T-helper 2 cell treated with Interferon-gamma antibody and Interleukin-4, amounts not matched to agents 5 μg/mL and 100 μg/mL, for 36 hours (primary cell): ENCODE measurements at places on chromosomes 12 and 14.

GRCh38 chr14:98638366-98638765 is 633.6 kb downstream of the BCL11B start:
- DNase-seq: no peak

DNA sequence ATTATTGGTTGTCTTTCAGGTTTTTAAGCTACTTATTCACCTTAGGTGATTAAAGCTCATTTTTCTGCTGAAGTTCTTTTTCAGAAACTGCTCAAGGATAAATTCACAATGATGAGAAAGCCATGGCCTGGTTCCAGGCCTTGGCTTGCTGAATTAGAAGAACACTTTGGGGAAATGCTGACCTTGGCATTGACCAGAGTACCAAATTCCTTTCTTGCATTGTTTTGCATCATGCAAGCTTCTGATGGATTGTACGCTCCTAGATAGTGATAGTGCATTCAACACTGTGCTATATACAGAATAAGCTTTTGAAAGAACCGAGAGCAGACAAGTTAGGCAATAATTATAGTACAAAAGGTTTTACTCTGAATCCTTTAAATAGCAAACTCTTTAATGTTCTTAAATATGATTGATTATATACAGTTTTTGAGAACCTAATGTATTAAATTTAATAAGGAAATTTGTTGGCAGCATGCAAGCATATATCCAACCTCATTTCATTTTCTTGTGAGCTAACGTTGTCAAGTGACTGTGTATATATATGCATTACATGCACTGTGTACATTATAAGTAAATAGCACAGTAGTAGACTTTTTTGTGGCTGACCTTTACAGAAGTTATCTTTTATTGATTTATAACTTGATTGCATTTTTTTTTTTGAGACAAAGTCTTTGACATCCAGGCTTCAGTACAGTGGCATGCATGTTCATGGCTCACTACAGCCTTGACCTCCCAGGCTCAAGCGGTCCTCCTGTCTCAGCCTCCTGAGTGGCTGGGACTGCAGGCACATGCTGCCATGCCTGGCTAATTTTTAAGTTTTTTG is 99.2 kb downstream of the DIP2B start:
- no peak for DNase-seq

DNA sequence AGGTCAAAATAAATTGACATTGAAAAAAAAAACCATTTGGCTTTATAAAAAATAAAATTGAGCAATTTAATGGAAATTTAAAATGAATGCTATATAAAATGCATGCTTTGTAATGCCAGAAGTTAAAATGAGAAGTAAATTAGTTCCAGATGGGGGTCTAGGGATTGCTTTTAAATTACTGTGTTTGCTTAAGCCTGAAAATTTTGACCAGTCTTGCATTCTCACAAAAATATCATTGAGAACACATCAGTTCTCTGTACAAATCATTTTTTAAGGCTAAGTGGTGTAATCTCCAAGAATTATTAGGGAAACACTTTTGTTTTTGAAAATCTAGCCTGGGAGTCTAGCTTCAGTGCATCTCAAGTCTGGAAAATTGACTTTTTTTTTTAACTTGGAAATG is 90.7 kb downstream of the RERG start:
- no peak for DNase-seq

DNA sequence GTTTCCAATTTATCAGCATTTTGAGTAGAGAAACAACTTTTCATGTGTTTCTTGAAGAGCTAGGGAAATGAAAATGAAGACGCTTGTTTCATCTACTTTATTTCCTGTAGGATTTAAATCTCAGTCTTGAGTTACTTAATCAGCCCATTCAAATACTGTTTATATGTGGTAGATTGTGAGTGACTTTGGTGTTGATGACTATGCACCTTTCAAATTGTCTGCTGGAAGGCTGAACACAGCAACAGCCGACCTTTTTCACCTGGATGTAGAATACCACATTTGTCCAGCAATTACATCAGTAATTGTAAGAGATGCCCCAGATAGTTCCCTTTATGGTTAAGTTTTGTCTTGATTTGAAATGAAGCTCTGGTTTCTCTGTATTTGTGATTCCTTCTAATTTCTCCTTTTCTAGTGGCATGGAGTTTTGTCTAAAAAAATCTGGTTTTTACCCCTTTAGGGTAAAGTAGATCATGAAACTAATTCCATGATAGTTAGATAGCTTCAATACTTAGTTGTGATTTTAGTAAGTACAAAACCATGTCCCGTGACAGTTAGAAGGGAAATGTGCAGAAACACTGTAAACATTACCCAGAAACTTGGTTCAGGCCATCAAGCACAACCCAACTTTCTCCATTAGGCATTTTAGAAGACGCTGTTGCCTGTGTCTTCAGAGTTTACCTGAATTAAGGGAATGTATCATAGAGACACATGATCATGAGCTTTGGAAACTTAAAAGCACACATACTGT is 165.0 kb downstream of the SRGAP1 start:
- no peak for DNase-seq

DNA sequence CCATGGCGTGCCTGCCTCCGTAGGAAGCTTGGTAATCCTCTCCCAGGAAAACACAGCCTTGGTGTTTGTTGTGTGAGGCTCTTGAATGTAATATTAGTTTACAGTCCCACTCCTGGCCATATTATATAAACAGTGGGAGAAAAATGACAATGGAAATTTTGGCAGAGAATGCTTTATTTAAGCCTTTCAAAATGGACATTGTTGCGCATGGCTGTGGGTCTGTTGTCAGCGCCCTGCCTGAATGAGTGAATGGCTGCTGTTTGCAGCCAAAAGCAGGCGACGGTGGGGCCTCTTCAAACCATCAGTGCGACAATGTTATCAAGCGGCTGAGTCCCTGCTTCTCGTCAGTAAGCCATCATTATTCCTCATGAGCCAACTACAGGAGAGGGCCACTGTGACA is 201.8 kb upstream of the RMST start:
- no peak for DNase-seq

GRCh38 chr14:68783408-68784225 is 9.2 kb downstream of the ZFP36L1 start:
- DNase-seq: no peak

DNA sequence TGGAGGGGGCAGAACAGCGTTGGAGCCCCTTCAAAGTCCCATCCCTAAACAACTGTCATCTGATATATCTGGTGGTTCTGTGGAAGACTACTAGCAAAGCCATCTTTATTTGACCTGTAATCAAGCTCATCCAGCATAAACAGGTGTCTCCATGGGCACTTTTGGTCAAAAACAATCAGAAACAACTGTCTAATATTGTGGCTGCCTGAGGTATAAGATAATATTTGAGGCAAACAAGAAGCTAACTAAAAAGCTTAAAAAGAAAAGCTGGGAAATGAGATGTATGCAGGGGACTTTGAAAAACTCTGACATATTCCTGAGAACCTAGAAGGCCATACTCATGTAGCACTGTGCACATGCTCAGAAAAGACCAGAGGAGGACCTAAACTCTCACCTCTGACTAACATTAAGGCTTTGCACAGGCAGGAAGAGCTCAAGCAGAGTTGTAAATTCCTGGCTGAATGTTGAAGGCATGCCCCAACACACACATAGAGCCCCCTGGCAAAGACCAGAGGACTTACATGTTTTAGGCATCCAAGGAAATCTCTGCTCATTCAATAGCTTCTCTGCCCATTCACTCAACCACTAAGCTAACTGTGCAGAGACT is 27.2 kb upstream of the AP4S1 start:
- no peak for DNase-seq

DNA sequence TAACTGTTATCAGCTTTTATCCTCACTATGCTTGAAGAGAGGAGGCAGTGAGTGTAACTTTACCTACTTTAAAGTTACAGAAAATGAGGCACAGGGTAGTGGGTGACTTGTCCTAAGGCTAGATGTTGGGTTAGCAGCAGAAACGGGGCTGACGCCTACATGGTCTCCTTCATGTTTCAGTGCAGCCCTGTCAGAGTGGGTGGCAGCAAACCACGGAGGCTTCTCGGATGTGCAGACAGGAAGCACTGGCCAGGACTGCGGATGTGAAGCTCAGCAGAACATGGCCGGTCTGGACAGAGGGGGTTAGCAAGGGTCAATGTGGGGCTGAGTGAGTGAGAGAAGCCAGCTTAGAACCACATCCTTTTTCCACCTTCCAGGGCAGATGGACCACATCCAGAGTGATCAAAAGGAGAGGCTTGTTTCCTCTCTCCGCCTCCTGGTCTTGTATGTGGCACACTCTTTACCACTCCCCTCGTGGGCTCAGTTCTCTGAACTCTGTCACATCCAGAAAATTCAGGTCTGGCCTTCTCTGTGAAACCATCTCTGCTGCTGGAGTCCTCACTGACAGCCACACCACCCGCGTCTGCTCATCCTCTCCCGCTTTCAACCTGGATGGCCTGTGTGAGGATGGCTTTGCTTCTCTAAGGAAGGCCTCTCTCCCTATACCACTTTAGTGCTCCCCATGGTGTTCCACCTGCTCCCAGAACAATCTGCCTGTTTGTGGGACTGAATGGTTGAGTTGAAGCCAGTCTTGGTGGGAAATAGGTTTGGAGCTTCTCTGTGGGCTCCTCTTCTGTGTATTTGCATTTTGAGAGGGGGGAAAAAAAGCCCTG is 14.1 kb downstream of the SUSD6 start:
- peak; percentile 87 for DNase-seq

DNA sequence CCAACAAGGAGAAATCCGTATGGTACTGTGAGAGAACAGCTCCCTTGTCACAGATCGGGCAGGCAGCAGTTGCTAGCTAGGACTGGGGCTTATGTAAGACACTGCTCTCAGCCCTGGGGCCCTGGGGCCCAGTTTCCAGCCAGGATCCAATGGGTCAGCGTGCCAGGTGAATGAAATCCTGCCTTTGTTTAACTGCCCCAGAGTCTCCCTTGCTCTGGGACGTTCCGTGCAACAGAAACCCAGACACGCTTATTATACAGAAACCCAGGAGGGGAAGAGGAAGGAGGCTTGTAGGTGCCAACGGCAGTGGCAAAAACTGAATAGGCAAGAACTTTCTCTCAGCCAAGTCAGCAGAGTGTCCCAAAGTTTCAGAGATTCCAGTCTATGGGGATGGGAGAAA is 110.6 kb downstream of the DIO2 start:
- DNase-seq: no peak

DNA sequence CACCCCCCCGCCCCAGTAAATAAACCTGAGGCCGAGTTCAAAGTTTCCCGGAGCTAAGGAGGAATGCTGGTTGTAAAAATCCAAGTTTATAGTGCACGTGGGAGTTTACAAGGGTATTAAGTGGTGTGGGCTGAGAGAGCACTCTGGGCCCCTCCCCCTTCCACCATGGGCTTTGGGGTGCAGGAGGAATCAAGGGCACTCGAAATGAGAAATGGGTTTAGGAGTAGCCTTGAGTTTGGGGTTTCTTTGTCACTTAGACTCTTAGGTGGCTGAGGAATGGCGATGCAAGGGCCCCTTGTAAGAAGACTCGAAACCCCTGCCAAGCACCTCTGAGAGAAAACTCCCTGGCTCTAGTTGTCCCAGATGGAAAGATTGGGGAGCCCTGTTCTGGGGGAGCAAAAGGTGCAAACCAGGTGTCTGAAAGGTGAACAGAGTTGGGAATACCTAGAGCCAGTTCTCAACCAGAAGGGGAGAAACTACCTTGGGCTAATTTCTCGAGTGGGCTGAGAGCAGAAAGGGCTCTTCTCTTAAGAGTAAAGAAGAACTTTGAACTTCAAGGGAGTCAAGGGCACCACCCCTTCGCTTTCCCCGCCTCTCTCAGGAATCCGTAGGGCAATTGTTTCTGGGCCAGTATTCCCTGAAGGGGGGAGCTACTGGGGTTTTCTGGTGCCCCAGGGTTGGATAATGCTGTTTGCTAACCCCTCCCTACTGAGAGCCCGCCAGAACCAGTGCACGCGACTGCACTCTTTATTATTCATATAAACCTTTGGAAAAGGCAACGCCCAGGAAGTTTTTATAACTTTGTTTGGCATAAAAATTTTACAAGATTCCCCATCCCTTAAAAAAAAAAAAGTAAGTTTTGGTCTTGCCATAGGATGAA is 4.0 kb upstream of the HOTAIR start:
- DNase-seq: no peak

DNA sequence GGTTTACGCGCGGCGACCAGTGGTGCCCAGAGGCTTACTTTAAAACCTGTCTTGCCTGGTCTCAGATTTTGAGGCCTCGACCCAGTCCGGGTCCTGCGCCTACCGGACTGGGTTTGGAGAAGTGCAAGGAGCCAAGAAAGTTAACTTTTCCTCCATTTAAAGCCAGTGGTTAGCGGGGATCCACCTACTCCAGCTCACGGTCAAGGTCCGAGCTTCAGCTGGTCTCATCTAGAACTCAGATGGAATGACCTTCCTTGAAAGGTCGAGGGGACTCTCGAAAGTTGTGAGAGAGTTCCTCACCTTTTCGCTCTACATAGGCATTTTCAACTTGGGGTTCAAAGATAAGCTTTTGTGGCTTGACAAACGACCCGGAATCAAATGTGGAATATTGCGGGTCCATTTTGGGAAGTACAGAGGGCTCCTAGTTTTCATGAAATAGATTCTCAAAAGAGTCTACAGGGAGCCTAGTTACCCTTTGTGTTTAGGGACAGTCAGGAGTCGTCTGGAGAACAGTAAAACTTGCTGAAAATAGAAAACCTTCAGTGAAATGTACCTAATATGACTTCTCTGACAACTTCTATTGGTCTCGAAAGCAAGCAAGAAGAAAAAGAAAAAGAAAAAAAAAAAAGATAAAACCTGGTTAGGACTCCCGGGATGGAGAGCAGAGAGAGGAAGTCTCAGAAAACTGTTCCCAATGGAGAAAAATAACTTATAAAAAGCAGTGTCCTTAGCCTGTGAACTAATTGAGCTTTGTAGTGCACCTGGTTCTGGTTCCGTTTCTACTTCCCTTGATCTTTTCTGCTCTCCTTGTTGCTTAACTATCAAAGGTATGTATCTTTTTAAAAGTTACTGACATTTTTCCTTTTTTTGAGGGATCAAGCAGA is 1.4 kb downstream of the KCNMB4 start:
- DNase-seq: no peak

- no peak for DNase-seq
Observed at GRCh38 chr12:28535216-28535615, 345.0 kb downstream of the CCDC91 start.

- DNase-seq: no peak
Observed at GRCh38 chr12:120365675-120366340, 3.2 kb downstream of the MSI1 start.

- peak; percentile 66 for DNase-seq
Observed at GRCh38 chr12:110281549-110282299, 677 bp downstream of the ATP2A2 start.

DNA sequence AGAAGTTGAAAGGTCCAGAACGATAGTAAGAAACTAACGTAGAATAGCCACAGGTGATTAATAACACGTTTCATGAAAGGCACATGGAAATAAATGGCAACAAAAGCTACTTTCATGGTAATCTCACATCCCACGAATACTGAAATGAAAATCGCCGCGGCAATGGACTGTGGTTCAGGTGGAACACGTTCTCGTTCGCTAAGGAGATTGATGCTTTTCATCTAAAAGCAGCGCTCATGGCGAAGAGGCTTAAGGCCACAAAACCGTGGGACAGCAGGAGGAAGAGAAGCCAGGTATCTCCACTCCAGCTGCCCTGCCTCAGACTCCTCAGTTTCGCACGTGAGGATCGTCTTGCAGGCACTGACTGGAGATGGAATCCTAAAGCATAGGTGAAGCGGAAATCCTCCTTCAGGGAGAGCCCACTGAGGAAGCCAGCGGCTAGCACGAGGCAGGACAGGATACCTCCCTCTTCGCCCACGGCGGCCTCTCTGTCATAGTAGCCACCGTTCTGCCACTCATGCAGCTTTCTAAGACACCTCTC is 696 bp upstream of the GPHN start:
- no peak for DNase-seq
